Ureter (tissue), 1 donor: ENCODE measurements at places on chromosomes 12 and 14. TPM values are rescaled to one million over a fixed set of nuclear protein-coding genes. Genes with fewer than 3 reads are reported as not detected.
A peak's percentile ranks its signal among the peaks of the same experiment; 100 is the strongest.

- DNase-seq, result peak; percentile 74
Observed at GRCh38 chr14:104724407-104724980, 465 bp downstream of the ADSS1 start.

DNA sequence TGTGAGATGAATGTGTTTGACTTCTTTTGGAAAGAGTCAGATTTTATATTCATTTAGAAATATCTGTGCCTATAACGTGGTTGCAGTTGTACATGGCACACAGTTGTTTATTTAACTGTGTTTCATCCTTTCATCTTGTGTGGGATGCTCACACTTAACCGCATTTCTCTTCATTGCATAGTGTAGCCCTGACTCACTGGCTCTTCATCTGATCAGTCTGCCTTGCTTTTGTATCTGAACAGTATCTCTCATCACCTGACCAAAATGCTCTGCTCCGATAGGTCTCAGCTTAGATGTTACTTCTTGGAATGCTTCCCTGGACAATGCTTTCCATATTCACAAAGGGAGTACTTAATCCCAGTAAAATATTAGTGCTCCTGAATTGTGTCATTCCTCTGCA, 83.4 kb downstream of the PDE3A start:
- no peak for DNase-seq

DNA sequence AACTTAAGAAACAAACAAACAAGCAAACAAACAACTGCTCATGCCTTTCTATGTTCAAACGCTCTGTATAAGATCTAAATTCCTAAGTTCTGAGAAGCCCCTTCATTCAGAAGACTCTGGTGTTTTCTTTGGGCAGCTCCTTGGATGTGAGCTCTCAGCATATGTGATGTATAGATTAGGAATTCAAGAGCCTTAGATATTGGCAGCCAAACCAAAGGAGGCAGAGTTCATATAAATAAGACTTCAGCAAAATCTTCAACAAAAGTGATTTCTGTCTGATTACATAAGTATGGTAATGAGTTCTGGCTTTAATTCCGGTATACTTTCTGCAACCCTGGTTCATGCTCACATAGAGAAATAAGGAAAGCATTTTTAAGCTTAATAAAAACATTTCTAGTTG, 145.6 kb downstream of the DYRK2 start:
- no peak for DNase-seq

SLC5A8 gene
- total RNA-seq, result not detected

DHRS2 gene
- total RNA-seq, result 1,842 TPM

GRCh38 chr14:76050797-76051392, 65.3 kb downstream of the IFT43 start:
- DNase-seq, result peak; percentile 61

- no peak for DNase-seq
Observed at GRCh38 chr12:66901138-66901932, 222.5 kb upstream of the GRIP1 start.

DNA sequence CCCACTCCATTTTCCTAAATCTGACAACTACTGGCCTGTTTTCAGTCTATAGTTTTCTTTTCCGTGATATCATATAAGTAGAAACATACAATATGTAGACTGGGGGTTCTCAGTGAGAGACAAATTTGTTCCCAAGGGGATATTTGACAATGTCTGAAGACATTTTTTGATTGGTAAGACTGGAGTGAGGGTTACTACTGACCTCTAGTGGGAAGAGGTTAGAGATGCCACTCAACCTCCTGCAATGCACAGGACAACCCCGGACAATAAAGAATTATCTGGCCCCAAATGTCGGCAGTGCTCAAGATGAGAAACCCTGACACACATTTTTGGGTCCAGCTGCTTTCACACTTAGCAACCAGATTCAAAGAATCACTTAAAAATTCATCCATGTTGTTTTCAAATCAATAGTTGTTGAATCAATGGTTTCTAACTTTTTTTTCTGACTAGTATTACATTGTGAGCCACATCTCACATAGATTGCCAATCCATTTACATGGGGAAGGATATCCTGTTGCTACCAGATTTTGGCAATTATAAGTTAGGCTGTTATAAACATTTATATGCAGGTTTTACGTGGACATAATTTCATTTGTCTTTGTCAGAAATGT, 307.1 kb downstream of the RPL10L start:
- no peak for DNase-seq

- DNase-seq, result no peak
Observed at GRCh38 chr12:5571115-5571514, 139.2 kb downstream of the NTF3 start.

DNA sequence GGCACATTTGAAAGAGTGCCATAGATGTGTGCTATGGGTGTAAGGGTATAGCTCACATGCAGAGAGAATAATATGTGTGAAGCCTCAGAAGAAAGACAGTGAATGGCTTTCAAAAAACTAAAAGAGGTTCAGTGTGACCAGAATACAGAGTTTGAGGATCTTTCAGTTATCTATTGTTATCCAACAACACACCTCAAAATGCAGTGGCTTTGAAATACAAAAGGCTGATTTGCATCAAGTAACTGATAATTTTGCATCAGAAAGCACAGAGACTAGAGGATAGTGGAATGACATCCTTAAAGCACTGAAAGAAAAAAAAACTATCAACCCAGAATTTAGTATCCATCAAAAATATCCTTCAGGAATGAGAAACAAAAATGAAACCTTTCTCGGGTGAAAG, 131.6 kb upstream of the IGF1 start:
- no peak for DNase-seq

- no peak for DNase-seq
Observed at GRCh38 chr12:104565606-104566243, 109.0 kb downstream of the CHST11 start.

DNA sequence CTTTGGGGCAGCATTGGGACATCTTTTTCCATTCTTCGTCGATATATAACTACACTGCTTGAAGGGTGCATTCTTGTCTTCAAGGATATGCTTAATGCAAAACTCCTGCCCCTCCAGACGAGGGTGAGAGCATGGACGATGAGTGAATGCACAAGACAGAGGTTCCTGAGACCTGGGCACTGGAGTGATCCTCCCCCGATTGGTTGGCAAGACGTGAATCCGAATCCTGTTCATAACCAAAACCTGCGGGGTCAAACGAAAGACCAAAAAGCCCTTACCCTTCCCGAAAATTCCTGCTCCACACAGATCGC, 684 bp downstream of the KANSL2 start:
- DNase-seq, result no peak

- no peak for DNase-seq
Observed at GRCh38 chr14:106737021-106737420, 1210.6 kb downstream of the TMEM121 start.

ALKBH1 gene
- 16.0 TPM for total RNA-seq

TGFB3 gene
- 315 TPM for total RNA-seq

DNA sequence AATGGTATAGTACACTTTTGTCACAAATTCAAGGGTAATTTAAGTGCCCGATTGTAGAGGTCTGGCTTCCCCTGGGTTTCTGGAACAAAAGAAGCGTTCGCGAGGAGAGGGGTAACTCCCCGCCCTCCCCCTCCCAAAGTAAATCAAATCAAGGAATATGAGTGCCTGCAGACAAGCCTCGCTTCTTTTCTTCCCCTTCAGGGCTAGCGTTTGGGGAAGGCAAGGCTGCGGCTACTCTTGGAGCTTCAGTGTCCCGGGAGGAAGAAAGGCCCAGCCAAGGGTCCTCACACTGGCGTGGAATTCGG, 456 bp upstream of the TMPO start:
- DNase-seq, result no peak

DNA sequence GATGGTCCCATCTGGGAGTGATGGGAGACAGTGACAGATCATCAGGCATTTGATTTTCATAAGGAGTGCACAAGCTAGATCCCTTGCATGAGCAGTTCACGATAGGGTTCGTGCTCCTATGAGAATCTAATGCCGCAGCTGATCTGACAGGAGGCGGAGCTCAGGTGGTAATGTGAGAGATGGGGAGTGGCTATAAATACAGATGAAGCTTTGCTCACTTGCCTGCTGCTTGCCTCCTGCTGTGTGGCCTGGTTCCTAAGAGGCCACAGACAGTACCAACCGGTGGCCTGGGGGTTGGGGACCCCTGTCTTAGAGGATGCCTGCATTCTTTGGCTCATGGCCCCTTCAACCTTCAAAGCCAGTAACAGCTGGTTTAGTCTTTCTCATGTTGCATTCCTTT, 130.3 kb downstream of the PTPN11 start:
- DNase-seq, result no peak

DNA sequence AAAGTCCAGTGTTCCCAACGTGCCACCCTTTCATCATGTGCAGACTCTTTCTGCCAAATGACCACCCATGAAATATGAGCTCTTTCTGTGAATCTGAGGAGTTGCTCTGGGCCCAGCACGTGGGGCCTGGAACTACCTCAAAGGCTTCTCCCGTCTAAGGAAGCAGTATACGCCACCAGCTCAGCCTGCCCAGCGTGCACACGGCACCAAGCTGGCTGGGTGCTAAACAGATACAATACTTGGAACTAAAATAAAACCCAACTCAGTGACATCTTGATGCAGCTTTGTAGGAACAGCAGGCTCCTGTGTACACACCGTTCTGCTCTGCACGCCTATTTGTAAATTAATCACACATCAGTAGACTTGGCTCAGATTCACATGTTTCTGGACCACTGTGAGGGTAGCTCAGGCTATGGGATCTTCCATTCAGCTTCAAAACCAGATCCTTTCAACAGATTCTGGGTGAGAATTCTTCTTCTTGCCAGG, 74.8 kb downstream of the ARL6IP4 start:
- DNase-seq, result no peak

- no peak for DNase-seq
Observed at GRCh38 chr14:45254771-45255170, 1.8 kb upstream of the MIS18BP1 start.

PROX2 gene
- total RNA-seq, result 0.13 TPM

DNA sequence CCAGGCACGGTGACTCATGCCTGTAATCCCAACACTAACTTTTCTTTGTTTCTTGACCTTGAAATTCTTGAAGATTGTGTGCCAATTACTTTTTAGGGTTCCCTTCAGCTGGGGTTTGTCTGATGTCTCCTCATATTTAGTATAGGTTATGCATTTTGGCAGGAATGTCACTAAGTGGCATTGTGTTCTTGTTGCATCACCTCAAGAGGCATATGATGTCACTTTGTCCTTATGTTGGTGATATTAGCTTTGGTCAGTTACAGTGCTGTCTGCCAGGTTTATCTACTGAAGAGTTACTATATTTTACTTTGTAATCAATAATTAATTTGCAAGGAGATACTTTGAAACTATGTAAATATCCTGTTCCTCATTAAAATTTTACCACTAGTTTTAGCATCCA, 61.0 kb upstream of the BTG1 start:
- DNase-seq, result no peak

TFCP2 gene
- total RNA-seq, result 45.5 TPM

RPL10L gene
- total RNA-seq, result not detected

- DNase-seq, result no peak
Observed at GRCh38 chr12:124390442-124391097, 95.7 kb downstream of the RFLNA start.

- peak; percentile 89 for DNase-seq
Observed at GRCh38 chr14:77033622-77034589, 5.4 kb upstream of the IRF2BPL start.

NFE2 gene
- 0.57 TPM for total RNA-seq

IL23A gene
- total RNA-seq, result 0.49 TPM

DNA sequence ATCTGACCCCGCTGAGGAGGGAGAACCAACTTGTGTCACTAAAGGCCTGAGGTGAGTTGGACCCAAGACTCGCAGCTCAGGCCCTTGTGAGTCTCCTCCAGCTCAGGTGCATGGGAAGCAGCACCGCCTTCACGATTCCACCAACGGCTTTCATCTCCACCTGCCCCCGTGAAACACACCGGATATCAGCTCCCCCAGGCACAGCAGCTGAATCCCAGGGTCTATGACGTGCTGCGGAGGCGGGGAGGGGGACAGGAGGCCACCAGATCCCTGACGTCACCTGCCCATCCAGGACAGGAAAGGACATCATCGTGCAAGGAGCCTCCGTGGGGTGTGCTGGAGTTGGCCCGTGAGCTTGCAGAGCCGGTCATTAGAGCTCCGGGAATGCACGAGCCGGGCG, 18.5 kb upstream of the SFSWAP start:
- DNase-seq, result no peak

RASSF8 gene
- total RNA-seq, result 23.0 TPM

DNA sequence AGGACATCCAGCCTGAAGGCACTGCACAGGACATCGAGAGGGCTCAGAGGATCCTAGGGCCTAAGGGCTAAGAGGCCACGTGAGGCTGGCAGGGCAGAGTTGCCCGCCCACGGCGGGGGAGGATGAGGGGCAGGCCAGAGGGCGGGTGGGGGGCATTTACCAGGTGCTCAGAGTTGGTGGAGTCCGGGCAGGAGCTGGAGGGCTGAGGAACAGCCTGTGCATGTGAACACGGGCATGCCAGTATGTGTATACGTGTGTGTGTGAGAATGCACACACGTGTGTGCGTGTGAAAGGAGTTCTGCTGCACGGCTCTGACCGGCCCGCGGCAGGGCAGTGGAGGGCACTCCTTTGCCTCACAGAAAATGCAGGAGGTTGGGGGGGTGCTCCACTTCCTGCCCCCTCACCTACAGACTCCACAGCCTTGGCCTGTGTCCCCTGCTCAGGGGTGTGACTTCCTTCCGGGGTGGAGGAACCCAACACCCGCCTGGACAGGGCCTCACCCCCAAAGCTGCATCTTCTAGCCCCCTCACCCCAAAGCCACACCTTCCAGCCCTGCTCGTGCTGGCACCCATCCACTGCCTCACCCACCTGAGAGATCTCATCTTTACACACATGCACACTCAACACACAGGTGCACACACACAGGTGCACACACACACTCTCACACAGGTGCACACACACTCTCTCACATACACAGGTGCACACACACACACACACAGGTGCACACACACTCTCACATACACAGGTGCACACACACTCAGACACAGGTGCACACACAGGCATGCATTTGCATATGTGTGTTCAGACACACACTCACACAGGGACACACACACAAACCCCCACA, 11.8 kb upstream of the GPR132 start:
- no peak for DNase-seq

SMOC1 gene
- 23.3 TPM for total RNA-seq

DNA sequence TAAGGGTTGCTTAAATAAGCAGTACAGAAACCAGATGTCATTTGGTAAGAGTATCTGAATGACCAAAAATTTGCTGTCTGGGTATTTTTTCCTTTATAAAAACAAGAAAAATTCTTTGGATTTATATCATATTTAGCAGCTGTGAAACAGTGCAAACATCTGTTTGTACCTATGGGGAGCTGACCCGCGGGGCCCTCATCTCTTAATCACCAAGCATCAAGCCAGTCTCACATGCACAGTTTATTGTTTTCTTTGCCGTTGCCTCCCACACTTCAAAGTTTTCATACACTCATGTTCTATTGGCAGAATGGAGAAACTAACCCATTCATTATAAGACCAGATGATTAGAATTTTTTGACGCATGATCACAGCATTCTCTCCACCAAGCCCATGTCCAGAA, 142.2 kb downstream of the BMP4 start:
- no peak for DNase-seq

- no peak for DNase-seq
Observed at GRCh38 chr14:88681755-88682494, 110.8 kb downstream of the EML5 start.

LALBA gene
- not detected for total RNA-seq

RPGRIP1 gene
- total RNA-seq, result 0.49 TPM

WNT1 gene
- not detected for total RNA-seq

GRCh38 chr12:31989571-31990362, 30.6 kb downstream of the RESF1 start:
- DNase-seq, result no peak

- DNase-seq, result no peak
Observed at GRCh38 chr14:26887847-26888246, 290.0 kb upstream of the NOVA1 start.

- no peak for DNase-seq
Observed at GRCh38 chr12:79183926-79184325, 319.4 kb downstream of the SYT1 start.

- DNase-seq, result no peak
Observed at GRCh38 chr12:57456145-57456700, 1.1 kb downstream of the INHBE start.

SPIC gene
- not detected for total RNA-seq
